ENCODE measurements at places on chromosomes 16 and 17.

DNA sequence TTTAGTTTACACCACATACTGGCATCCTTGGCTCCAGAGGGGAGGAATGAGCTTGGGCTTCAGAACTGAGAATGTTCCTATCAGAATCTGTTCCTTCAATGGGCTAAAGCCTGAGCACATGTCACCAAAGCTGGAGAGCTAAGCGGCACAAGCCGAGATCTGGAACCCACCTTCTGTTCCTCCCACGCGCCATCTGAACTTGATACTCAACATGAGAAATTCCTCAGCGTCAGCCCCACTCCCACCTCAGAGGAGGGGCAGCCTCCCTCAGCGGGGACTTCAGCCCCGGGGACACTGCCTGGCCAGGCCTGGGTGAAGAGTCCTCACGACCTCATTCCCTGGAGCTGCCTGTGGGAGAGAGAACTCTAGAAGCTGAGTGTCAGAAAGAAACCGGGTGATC is 22.8 kb upstream of the SLC47A1 start:
- peak; percentile 25 for DNase-seq

DNA sequence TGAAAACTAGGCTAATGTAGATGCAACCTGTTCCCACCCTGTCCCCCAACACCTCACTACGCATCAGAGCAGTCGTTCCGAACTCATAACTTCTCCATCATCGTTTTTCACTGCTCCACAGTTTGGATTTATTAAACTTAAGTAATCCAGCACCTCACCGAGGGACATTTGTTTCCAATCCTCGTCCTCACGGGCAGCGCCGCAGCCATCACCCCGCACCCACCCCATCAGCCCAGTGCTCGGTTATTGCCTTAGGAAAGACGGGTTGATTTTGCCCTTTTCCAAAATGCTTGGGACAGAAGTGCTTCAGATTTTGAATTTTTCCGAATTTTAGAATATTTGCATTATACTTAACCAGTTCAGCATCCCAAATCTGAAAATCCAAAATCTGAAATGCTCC is 71.0 kb upstream of the DOC2B start:
- no peak for DNase-seq

DNA sequence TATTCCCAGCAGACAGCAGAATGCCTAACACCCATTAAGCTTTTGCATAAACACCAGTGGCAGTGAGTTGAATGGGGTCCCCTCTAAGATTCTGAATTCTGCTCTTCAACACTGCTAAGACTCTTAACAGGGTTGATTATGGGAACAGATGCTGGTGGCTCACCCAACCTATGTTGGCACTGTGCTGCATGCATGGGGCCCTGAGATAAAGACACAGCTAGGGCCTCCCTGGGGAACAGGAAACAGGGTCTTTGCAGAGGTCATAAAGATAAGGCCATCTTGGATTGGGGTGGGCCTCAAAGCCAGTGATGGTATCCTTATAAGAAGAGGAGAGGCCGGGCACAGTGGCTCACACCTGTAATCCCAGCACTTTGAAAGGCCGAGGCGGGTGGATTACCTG is 190.8 kb downstream of the SLC39A11 start:
- DNase-seq = no peak

GRCh38 chr16:68617734-68618133 is 27.4 kb upstream of the CDH3 start:
- no peak for DNase-seq

DNA sequence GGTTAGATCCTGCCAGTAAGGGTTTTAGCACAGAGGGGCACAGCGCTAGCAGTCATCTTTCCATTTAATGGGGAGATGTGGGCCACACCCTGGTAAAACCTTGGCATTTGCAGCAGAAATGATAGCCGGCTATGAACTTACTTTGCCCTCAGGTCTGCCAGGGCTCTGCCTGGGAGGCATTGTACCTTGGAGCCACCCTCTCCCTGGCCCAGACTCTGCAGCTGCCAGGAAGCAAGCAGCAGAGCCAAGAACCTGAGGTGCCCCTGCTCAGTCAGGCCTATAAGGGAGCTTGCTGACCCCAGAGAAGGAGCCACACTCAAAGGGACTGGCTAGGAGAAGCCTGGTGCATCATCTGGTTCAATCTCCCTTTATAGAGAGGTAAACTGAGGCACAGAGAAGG is 23.7 kb upstream of the PHF12 start:
- DNase-seq = no peak

DNA sequence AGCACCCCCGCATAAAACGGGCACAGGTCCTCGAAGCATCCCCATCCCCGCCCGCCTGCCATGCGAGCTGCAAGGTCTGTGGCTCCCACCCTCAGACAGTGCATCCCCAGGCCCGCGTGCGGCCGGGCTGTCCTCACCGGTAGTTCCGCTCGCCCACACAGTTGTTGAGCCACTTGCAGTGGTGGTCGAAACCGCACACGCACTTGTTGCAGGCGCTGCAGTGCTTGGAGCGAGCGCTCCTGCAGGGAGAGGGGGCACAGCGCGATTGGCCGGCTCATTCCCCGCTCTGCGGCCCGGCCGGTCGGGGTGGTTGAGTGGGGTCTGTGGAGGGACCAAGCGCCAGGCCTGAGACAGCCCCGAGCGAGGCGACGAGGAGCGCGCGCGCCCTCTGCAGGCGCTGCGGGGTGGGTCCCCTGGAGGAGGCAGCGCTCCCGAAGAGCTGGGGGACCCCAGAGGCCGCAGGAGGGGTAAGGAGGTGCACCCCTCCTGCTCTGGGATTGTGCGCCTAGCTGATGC is 6.0 kb upstream of the TPPP3 start:
- DNase-seq = no peak

GRCh38 chr16:49643429-49644144 is 212.3 kb downstream of the ZNF423 start:
- no peak for DNase-seq

DNA sequence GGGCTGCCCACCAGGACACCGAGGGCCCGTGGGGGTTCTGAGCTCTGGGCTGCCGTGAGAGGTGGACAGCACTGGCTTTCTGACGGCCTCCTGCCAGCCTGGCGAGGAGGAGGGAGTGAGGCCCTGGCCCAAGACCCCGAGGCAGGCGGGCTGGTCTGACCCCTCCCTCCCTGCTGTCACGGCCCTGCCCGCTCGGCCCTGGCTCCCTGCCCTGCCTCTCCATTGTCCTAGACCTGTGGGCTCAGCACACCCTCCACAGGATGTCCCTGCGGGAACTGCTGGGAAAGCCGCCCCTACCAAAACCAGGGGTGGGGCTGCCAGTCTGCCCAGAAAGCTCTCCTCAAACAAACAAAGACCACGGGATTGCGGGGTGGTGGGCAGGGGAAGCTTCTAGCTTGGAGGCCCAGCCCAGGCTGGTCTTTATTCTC is 20.7 kb downstream of the SPNS2 start:
- no peak for DNase-seq

- no peak for DNase-seq
Observed at GRCh38 chr17:80804466-80804865, 187.2 kb upstream of the CHMP6 start.

- no peak for DNase-seq
Observed at GRCh38 chr16:27849621-27850020, 213.9 kb downstream of the GSG1L start.

- DNase-seq = no peak
Observed at GRCh38 chr16:76081967-76082366, 195.2 kb upstream of the CNTNAP4 start.

DNA sequence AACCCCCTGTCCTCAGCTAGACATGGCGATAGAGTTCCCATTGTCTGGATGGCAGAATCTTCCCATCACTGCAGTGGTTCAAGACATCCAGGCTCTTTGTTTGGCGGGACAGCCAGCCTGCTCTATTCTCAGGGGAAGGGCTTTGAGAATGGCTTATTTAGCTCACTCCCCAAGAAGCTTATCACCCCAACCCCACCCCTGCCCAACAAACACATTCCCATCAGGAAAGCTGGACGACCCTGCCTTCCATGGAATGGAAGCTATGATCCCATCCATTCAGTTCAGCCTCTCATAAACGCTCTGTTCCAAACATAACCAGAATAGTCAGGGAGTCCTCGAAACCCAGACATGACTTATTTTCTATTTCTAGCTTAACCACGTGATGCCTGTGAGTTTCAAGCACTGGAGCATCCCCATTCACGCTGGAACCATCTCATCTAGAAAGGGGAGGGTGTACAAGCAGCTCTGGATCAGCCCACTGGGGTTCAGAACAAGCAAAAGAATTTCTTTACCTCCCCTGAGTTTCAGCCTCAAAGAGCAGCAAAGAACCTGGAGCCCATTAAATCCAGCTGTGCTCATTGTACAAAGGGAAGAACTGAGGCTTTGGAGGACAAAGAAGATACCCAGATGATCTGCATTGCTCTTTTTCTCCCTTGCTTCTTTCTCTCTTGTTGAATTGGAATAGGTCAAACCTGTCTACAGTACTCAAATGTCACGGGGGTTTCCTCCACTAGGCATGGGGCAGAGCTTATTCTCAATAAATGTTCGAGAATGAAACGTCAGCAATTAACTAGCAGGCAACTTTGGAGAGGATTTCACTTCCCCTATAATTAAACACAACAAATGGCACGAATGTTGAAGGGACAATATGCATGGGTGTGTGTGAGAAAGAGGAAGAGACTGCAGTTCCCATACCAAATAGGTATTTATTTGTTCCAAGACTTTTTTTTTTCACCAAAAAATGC is 93.1 kb downstream of the XYLT1 start:
- DNase-seq = no peak

GRCh38 chr16:65622151-65622550 is 500.3 kb upstream of the CDH11 start:
- DNase-seq = no peak

GRCh38 chr17:81328978-81329926 is 34.1 kb upstream of the SLC38A10 start:
- no peak for DNase-seq

DNA sequence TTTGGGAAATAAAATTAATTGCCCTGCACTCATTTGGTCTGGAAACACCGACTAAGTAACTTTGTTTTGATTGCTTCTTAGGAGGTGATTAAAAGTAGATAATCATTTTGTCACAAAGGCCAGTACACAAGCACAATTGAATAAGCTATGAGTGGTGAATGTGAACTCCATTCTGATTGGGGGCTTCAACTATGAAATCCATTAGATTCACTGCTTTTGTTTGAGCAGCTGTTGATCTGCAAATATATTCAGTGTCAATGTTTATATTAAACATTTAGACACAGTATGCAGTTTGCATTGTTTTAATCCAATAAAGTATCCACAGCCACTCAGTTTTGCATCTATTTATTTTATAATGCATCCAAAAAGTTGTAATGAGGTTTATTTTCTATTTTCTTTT is 817.5 kb downstream of the CDH11 start:
- no peak for DNase-seq

GRCh38 chr17:44971776-44972483 is 3.8 kb upstream of the C1QL1 start:
- DNase-seq = no peak

DNA sequence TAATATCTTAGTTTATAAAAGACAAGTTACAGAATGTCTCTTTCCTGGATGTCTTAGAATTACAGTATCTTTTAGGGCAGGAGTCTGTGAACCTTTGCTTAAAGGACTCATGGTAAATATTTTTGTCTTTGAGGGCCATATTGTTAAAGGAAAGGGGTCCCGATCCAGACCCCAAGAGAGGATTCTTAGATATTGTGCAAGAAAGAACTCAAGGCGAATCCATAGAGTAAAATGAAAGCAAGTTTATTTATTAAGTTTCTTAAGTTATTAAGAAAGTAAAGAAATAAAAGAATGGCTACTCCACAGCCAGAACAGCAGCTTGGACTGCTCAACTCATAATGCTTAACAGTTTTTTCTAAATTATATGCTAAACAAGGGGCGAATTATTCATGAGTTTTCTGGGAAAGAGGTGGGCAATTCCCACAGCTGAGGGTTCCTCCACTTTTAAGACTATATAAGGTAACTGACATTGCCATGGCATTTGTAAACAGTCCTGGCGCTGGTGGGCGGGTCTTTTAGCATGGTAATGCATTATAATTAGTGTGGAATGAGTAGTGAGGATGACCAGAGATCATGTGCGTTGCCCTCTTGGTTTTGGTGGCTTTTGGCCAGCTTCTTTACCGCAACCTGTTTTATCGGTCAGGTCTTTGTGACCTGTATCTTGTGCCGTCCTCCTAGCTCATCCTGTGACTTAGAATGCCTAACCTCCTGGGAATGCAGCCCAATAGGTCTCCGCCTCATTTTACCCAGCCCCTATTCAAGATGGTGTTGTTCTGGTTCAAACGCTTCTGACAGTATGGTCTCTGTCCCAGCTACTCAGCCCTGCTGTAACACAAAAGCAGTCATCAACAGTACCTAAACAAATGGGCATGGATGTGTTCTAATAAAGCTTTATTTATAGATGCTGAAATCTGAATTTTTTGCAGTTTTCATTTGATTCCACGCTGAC is 53.2 kb downstream of the BMERB1 start:
- DNase-seq = no peak

- no peak for DNase-seq
Observed at GRCh38 chr17:55735731-55736405, 13.2 kb upstream of the TMEM100 start.

DNA sequence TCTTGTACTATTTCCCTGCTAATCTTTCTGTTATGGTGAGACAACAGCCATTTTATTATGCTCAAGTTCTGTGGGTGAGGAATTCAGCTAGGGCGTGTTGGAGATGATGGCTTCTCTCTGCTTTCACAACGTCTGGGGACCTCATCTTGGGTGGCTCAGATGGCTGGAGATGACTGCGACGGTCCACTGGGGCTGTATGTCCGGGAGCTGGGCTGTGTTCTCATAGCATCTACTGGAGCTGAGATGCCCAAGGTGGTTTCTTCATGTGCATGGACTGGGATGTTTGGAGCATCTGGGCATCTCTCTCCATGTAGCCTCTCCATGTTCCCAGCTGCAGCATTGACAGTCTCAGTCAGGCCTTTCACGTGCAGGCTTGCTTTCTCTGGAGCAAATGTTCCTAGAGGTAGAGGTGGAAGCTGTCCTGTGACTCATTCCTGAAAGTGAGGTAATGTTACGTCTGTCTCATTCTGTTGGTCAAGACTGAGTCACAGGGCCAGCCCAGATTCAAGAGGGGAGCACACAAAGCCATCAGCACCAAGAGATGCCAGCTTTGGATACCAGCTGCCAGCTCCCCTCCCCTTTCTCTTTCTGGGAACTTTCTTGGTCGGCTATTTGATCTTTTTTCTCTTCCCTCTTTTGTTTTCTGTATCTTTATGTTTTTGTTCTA is 96.2 kb downstream of the RAP1GAP2 start:
- no peak for DNase-seq

- DNase-seq = peak; percentile 66
Observed at GRCh38 chr17:39753514-39754160, 15.9 kb downstream of the GRB7 start.

- no peak for DNase-seq
Observed at GRCh38 chr16:57893217-57893558, 77.7 kb downstream of the CNGB1 start.

- no peak for DNase-seq
Observed at GRCh38 chr16:13953501-13953900, 33.5 kb downstream of the ERCC4 start.

DNA sequence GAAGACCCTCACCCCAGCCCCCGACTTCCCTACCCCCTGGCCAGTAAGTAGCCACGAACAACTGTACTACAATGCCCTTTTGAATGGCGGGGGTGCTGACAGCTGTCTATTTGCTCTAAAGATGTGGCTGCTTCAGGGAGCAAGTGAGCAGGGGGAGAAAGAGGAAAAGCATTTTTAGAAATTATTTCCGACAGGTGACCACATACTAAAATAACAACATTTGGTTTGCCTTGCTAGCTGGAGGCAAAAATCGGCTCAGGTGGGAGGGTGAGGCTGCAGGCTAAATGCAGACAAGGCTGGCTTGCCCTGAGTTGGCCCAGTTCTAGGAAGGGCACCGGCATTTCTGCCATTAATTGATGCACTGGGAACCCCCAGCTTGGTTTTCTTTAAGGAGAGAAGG is 188.5 kb downstream of the XYLT1 start:
- DNase-seq = no peak

GRCh38 chr16:47127541-47127940 is 16.2 kb downstream of the NETO2 start:
- no peak for DNase-seq

All from posterior cingulate gyrus (tissue), 11 donors.